NCI-H1930 (cell line): ENCODE measurements at places on chromosomes 7 and 10.

- DNase-seq: no peak
These were observed 382.0 kb upstream of the STEAP1 start for GRCh38 chr7:89772276-89772675.

- peak; percentile 7 for DNase-seq
These were observed 153.3 kb downstream of the STK31 start for GRCh38 chr7:23863209-23863787.

DNA sequence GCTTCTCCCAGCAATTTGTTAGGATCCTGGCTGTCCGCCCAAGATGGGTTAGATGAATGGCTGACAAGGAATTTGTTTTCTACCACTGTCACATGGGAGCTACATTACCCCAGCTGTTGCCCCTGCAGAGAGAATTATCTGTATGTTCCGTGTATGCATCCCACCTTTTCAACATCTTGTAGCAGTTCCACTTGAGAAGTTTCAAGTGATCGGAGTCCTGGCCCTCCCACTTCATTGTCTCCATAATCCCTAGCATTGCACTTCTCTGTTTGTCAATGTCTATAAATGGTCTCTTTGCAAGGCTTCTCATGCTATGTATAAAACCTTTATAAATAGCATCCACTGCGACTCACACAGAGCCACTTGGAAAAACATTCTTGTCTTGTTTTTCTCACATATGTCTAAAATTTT, 972.5 kb downstream of the CNTNAP2 start:
- no peak for DNase-seq

DNA sequence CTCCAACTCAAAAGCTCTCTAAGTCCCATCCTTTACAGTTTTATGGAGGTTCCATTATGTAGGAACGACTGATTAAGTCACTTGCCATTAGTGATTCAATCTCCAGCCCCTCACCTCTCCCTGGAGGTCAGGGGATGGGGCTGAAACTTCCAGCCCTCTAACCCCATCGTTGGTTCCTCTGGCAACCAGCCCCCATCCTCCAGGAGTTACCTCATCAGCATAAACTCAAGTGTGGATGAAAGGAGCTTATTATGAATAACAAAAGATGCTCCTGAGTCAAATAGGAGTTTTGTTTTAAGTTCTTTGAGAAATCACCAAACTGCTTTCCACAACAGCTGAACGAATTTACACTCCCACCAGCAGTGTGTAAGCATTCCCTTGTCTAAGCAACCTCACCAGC, 494.3 kb upstream of the AUTS2 start:
- DNase-seq: no peak

- no peak for DNase-seq
These were observed 176.6 kb downstream of the PIP4K2A start for GRCh38 chr10:22537810-22538209.

DNA sequence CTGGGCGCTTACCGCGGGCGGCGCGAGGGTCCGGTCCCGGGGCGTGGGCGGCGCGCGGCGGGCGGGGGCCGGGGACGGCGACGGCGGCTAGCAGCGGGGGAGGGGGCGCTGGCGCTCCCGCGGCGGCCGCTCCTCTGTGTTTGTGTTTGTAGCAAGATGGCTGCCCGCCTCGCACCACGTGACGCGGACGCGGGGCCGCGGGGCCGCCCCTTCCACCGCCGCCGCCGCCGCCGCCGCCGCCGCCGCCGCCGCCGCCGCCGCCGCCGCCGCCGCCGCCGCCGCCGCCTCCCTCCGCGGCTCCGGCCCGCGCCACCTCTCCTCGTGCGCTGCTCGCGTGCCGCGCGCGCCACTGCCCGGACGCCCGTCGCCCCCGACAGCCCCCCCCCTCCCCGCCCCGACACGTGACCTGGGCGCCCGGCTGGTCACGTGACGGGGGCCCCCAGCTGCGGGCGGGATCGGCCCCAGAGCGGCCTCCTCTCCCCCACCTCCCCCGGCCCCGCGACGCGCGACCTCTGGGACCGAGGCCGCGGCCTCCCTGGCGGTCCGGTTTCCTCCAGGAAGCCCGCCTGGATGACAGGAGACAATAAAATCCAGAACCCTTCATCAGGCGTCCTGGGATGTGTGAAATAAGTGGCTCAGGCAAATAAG, at the start of gene GIGYF1:
Gene GIGYF1, minus strand, starts transcription at position 153 of the 648 bp plus-strand sequence. CDS start 6,012 bp downstream, outside the sequence.
- peak; percentile 80 for DNase-seq

- no peak for DNase-seq
These were observed 48.5 kb downstream of the RASGEF1A start for GRCh38 chr10:43218206-43218950.

GRCh38 chr10:10975647-10976046, 42.0 kb upstream of the CELF2 start:
- DNase-seq: no peak

DNA sequence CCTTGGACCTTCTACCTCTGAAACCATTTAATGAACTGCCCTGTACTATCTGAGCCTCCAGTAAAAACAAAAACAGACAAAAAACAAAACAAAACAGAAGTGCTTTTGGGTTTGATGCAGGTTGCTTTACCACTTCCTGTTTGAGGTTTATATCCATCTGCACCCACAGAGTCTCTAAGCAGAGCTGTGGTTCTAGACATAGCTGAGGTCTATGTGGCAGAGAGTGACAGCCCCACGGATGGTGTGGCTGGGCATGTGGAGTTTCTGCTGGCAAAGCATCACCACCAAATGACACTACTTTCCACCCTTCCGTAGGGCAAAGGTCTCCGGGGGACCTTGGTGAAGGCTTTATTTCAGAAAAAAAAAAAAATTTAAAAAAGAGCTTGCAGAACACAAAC, 754.2 kb downstream of the GRID1 start:
- DNase-seq: no peak

- no peak for DNase-seq
These were observed 64.9 kb downstream of the MYOF start for GRCh38 chr10:93417266-93417665.

DNA sequence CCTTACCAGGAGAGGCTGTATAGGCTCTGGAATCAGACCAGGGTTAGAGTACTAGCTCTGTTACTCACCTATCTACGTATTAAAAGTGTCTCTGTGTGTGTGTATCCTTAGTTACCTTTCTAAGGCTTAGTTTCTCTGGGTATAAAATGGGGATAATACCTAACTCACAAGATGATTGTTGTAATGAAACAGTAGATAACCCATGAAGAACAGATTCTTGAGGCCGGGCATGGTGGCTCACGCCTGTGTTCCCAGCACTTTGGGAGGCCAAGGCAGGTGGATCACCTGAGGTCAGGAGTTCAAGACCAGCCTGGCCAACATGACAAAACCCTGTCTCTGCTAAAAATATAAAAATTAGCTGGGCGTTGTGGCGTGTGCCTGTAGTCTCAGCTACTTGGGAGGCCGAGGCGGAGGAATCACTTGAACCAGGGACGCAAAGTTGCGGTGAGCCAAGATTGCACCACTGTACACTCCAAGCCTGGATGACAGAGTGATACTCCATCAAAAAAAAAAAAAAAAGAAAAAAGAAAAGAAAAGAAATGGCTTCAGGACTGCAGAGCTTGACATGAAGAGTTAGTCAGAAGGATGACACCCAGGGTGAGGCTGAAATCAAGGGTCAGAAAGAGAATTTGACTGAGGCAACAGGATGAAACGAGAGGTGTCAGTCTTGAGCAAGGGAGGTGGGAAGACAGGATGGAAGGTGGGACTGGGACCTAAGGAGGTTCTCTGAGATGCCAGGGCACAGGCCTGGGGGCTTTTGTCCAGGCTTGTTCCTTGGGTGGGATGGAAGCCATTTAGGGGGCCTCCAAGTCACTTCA, 33.4 kb downstream of the PRKAR2B start:
- no peak for DNase-seq

GRCh38 chr10:52801947-52802346, 29.4 kb upstream of the MBL2 start:
- DNase-seq: no peak

DNA sequence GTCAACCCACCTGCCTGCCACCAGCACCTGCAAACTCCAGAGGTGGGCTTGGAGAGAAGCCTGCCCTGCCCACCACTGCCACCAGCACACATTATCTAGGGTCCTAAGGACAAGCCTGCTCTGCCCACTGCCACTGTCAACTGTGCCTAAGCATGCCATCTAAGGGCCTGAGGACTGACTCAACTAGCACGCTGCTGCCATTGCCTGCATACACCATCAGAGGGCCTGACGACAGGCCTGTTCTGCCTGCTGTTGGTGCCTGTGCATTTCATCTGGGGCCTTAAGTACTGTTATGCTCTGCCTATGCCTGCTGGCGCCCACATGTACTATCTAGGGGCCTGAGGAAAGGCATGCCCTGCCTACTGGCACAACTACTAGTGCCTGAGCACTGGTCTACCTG, 27.0 kb upstream of the LRRD1 start:
- DNase-seq: no peak

DNA sequence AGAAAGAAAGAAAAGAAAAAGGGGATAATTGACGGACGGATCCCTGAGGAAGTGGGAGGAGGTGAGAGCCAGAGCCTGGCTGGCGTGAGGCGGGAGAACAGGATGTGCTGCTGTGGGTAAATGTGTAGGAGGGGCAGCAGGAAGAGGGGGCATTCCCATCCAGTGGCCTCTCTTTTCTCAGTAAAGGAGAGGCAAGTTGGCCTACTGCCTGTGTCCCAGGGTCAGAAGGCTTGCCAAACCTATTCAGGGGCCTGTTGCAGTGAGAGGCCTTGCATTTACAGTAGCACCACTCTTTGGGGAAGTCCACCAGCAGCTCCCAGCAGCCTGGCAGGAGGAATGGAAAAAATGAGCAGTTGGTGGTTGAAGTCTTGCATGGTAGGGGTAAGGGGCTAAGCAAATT, 26.6 kb upstream of the ASCC1 start:
- DNase-seq: no peak

- DNase-seq: no peak
These were observed 227.2 kb downstream of the TMEM26 start for GRCh38 chr10:61225939-61226338.

GRCh38 chr10:33496096-33496495, 161.6 kb upstream of the NRP1 start:
- no peak for DNase-seq
